NCI-H446 (cell line): ENCODE measurements at places on chromosomes 16 and 17.

GRCh38 chr17:43040655-43041054 lies 15.6 kb downstream of the RND2 start:
- no peak for DNase-seq

- no peak for DNase-seq
These were observed 193.8 kb downstream of the RAB11FIP4 start for GRCh38 chr17:31585280-31585630.

GRCh38 chr17:17728550-17729251 lies 47.4 kb downstream of the RAI1 start:
- DNase-seq: no peak

DNA sequence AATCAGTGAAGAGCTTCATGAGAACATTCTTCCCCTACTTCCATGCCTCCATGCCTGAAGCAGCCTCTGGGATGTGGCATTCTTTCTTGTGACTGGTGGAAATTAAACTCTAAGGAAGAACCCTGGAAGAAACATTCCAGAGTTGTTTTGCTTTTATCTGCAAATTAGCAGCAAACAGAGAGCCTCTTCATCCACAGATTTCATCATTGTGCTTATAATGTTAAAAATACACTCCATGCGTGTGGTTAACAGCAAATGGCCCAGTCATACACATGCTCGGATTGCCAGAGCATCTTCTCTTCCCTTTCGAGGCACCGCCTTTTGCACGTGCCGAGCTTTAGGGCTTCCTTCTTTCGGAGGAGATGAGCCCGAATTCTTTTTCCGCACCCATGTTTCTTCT lies 411.3 kb downstream of the SNX29 start:
- DNase-seq: no peak

DNA sequence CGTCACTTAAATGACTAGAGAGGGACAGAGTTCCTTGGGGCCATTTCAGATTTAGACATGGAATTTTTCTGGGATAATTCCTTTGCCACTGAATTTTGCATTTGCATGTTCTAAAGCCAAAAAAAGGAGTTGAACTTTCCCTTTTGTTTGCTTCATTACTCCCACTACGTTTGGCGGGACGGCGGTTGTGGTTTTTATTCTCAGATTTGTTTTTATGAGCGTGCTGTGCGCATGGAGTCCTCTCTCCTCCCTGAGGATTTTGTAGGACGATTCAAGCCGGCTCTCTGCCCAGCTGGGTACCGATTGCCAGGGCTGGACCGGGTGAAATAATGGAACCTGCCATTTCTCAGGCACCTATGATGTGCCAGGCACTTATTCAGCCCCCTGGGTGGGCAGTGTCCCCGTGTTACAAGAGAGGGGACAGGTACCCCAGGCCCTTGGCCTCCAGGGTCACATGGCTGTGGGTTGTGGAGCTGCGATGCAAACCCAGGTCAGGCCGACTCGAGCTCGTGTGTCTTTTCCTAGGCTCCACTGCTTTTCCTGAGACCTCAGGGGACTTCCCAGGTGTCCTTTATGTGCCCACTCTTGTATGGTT lies 18.8 kb downstream of the CMIP start:
- no peak for DNase-seq

GRCh38 chr17:38815576-38816193 lies 9.4 kb downstream of the CWC25 start:
- no peak for DNase-seq
